Esophagus squamous epithelium (tissue), 5 donors: ENCODE measurements at places on chromosomes 1 and 21. TPM values are rescaled to one million over a fixed set of nuclear protein-coding genes. Genes with fewer than 3 reads are reported as not detected.

Gene GJA4
- total RNA-seq, result 5.0 TPM

Gene TNFRSF9
- not detected for total RNA-seq

Gene GIPC2
- 3.5 TPM for total RNA-seq

Gene GSTM1
- total RNA-seq, result 299 TPM

Gene MYBPH
- total RNA-seq, result not detected
